8988T (cell line): ENCODE measurements at places on chromosomes 4 and X.
A peak's percentile ranks its signal among the peaks of the same experiment; 100 is the strongest.

DNA sequence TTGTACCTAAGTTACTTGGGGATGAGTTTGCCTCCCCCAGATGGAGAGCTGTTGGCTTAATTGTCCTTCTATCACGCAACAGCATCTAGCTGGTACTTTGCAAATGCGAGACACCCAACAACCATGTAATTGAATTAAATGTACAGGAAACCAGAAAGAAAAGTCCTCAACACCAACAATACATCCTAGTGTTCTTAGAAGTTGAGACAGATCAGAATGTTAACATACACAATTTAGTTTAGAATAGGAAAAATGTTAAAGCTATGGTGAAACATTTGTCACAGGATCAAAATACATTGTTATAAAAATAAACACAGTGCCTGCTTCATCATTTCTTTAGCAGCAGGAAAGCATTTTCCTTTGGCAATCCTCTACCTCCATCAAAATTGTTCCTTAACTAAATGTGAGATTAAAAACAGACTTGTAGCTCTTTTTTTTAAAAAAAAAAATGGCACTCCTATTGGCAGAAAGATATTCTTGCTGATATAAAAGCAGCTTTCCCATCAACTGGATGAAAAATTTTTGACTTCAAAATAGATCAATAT is 163.1 kb upstream of the MID1 start:
- no peak for DNase-seq

DNA sequence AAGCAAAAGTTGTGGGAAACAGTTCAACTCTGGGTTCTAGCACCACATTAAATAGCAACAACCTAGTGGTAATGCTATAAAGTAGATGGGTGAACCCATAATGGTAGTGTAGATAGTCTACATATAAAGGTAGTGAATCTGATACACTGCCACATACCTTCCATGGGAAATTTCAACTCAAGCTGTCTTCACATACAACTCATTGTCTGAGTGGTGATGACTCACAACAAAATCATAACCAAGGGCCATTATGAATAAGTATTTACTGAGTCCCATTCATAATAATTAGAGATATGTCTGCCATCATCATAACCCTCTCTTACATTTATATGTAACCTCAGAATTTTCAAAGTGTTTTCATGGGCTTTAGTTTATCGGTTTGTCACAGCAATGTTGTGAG is 34.8 kb downstream of the EGF start:
- no peak for DNase-seq

GRCh38 chrX:19585332-19586082 is 70.2 kb upstream of the MAP3K15 start:
- no peak for DNase-seq

DNA sequence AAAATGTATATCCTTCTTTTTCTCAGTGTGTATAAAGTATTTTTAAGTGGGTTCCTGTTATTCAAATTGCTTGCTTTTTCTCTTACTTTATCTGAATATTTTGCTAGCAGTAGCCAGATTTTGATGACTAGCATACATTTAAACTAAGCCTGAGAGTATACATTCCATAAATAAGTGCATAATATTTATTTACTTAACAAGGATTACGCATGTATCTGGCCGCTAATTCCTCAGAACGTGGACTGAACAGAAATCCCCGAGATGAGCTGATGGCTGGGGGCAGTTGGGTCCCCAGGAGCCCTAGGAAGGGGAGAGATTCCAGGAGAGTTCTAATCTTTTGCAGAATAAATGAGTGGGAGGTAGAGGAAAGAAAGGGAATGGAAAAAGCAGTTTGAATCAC is 91.0 kb downstream of the PHOX2B start:
- no peak for DNase-seq

DNA sequence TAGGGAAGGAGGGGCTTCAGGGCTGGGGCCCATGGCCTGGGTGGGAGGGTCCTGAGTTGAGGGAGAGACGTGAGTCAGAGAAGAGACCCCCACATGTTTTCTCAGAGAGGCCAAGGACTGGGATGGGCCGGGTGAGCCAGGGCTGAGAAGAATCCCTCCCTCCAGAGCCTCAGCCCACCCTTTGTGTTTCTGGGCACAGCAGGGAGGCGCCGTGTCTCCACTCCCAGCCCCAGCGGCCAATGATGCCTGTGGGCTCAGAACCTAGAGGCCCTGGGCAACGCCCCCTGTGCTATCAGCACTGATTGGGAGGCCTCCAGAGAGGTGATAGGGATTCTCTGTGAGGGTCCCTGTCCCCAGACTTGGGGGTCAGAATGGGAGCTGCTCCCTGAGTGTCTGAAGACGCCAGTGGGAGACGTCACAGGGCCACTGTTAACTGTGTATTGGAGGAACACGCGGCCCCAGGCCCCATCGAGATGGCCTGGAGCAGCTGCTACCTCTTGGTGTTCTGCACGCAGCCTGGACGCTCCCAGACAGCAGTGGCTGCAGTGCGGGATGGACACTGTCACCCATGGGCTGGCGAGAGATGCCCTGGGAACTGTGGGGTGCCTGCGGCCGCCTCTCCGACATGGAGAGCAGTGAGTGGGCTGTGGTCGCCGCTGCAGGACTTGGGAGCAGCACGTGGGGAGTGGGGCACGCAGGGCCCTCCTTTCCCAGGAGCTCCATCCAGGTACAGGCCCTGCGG is 8.5 kb downstream of the FGFRL1 start:
- DNase-seq = peak; percentile 87

- DNase-seq = no peak
Observed at GRCh38 chrX:151815398-151815797, 80.9 kb downstream of the CNGA2 start.

DNA sequence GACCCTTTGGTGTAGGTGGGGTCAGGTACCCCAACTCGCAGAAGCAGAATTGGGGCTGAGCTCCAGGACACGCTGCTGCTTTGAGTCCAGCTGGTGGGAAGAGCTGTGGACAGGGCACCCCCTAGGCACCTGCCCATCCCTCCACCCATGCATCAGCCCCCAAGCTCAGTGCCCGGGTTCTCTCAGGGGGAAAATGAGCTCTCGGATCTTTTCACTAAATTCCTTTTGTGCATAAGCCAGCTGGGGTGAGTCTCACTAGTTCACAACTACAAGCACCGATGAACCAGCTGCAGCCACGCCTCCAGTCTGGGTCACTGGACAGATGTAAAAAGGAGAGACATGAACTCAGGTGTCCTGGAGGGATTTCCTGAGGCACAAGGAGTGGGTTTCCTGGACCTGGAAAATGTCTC is 286.8 kb downstream of the CRLF2 start:
- no peak for DNase-seq

- DNase-seq = no peak
Observed at GRCh38 chr4:52844596-52844995, 17.5 kb upstream of the RASL11B start.

- DNase-seq = no peak
Observed at GRCh38 chrX:13164611-13165010, 120.2 kb upstream of the FAM9C start.

- DNase-seq = peak; percentile 31
Observed at GRCh38 chrX:119008110-119008744, 33.8 kb downstream of the LONRF3 start.

DNA sequence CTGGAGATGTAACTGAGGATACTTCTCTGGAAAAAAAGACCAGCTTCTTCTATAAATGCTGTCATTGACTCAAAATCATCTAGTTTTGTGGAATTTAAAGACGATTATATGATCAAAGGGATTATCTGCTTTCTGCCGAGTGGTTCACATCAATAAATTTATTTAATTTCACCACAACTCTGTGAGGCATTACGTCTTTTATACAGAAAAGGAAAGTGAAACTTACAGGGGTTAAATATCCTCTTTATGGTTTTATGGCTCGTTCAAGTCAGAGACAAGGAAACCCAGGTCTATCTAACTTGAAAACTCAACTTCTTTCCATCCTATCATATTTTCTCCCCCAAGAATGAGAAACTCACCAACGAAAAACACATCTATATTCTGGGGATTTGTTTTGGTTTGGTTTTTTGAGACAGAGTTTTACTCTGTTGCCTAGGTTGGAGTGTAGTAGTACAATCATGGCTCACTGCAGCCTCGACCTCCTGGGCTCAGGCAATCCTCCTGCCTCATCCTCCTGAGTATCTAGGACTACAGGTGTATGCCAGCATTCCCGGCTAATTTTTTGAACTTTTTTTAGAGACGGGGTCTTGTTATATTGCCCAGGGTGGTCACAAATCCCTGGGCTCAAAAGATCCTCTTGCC is 377.9 kb upstream of the EMCN start:
- no peak for DNase-seq

DNA sequence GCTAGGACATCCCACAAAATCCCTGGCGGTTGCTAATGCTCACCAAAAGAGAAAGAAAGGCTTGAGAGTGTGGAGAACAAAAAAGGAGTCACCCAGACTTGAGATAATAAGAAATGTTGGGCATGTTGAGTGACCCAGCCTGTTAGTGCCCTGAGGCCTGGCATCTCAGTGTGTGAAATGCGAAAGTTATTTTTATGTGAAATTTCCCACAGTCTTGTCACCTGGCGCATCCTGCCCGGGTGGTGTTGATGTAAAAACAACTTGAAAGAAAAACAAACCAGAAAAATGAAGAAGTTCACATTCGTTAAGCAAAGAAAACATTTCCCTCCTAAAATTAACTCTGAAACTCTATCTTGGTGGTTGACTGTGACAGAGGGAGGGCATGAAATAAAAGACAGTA is 495.2 kb downstream of the MID1IP1 start:
- DNase-seq = no peak

GRCh38 chr4:145541346-145541745 is 59.7 kb downstream of the SMAD1 start:
- DNase-seq = no peak

- DNase-seq = no peak
Observed at GRCh38 chrX:96394598-96394997, 290.0 kb upstream of the DIAPH2 start.

DNA sequence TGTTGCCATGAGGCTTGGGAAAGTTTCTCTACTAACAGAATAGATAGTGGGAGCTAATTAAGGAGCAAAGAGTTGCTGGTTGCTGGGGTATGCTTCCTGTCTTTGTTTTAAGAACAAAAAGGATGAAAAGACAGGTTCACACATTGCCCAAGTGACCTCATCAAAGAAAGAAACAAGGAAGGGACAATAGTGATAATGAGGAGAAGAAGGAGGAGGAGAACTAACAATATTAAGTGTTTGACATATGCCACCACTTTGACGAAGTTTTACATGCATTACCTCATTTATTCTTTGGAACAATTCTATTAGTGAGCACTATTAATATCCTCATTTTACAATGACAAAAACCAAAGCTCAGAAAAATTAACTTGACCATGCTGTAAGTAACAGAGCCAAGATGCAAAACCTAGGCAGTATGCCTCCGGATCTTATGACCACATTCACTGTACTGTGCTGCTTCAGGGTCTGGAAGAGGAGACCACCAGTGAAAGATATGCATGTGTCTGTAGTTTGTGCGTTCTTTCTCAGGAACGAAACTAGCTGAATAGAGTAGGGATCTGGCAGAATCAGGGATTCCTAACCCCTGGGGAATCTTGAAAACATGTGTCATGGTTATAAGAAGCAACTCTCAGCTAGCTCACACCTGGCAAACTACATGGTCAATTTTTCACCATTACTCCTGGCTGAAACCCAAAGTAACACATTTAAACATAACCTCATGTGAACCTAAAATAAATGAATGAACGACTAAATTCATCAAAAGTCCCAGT is 83.8 kb downstream of the MOSPD2 start:
- no peak for DNase-seq

GRCh38 chrX:37834937-37835336 is 12.4 kb downstream of the DYNLT3 start:
- DNase-seq = no peak

DNA sequence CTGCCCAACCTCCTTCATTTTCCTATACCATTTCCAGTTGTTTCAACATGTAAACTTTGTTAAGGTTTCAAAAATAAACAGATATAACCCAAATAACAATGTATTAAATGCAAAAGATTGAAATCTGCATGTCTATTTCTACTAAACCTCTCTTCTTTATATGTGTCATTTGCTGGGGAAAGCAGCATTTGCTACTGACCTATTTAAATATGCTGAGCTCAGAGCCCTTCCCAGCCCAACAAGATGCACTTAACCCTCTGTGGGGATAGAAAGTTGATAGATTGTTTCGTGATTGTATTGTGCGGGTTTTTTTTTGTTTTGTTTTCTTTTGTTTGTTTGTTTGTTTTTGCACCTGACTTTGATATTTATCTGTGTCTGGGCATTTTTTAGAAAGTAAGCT is 139.5 kb downstream of the UCHL1 start:
- DNase-seq = no peak
